Activated T-cell treated with anti-CD3 and anti-CD28 coated beads, Interleukin-2, amount 50 U/mL, for 48 hours (primary cell): ENCODE measurements at places on chromosomes 12 and 14.

DNA sequence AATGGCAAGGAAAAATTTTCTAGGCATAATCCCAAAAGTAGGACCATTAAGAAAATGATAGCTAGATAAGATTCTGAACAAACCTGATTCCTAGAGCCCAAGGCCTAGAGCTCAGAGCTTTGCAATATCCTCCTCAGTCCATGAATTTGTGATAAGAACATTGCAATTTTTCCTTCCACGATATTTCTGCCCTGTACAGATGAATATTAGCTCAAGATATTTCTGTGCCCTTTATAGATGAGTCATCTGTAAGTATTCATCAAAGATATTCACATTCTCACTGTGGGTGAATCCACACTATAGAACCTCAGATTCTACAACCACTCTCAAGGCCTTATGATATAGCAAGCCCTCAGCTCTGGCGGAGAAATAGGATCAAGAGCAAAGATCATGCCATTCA is 37.5 kb downstream of the EAPP start:
- DNase-seq: no peak

DNA sequence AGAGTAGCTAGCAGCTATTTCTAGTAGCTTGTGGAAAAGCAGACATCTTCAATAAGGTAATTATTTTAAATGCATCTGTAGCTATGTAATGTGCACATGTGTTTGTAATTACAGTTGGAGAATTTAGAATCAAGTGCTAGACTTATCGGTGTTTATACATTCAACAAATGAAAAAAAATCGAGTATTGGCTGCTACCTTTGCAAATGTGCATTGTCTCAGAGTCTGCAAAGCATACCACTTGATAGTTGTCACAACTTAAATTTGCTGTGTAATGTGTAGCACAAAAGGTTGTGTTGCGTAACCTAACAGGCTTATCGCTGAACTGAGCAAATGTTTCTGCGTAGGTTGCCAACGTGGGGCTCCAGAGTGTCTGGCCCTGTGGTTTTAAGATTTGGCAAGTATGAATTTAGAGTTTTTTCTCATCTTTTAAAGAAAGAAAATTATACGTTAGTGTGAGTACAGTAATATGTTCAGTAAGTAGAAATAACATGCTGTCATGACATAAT is 44.3 kb downstream of the TMTC2 start:
- no peak for DNase-seq

DNA sequence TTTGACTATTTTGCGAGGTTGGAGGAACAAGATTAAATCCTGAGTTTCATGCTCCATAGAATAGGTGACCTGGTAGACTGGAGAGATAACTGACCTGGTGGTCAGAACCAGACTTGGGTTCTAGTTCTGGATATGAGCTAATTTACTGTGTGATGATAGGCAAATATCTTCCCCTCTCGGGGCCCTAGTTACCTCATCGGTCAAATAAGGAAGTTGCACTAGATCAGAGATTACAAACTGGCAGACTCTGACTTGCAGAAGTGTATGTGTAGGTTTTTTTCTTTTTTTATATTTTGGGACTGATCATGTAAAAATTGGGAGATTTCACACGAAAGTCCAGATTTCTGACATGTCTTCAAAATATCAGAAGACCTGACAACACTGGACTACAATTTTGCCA is 37.0 kb downstream of the RPH3A start:
- DNase-seq: no peak

GRCh38 chr12:77058740-77059139 is 6.6 kb downstream of the E2F7 start:
- no peak for DNase-seq

GRCh38 chr12:77072833-77073495 is 7.6 kb upstream of the E2F7 start:
- DNase-seq: no peak

DNA sequence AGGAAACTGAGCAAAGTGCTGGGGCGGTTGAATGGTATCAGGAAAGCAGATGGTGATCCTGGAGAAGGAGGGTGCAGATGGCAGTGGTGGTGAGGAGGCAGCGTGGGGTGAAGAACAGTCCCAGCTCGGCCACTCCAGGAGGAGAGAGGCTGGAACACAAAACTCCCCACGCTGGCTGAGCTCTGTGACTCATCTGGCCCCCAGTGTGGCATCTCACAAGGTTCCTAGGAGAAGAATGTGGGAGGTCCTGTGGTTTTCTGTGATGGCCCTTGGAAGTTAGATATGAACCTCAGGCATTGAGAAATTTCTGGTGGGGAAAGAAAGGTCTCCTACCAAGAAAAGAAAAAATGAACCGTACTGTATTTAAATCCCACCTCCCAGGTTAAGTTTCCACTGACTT is 8.0 kb upstream of the NRXN3 start:
- DNase-seq: no peak

- DNase-seq: no peak
These were observed 97.0 kb upstream of the GRIP1 start for GRCh38 chr12:66775871-66776270.

DNA sequence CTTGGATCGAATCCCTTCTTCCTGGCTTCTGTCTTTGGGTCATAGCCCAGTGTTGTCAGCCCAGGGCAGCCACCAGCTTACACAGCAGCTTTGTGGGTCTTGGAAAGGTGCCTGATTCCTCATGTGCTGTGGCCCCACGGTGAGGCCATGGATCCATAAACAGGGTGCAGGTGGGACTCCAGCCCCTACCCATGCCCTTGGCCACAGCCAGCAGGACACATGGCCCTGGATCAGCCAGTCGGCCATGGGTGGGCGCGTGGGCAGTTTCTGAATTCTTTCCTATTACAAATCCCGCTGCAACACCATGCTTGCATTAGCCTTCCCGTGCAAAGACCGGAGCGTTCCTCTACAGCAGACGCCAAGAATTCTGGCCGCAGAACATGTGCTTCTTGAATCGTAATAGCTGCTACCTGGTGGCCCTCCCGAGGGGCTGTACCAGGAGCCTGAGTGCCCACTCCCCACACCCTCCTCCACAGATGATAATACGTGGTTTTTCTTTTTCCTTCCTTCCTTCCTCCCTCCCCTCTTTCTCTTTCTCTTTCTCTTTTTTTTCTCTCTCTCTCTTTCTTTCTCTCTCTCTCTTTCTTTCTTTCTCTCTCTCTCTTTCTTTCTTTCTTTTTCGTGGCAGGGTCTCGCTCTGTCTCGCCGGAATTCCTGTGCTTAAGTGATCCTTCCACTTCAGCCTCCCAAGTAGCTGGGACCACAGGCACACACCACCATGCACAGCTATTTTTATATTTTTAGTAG is 2.9 kb upstream of the MMP17 start:
- DNase-seq: no peak

- no peak for DNase-seq
These were observed 3.0 kb downstream of the ZFYVE21 start for GRCh38 chr14:103718572-103718971.

DNA sequence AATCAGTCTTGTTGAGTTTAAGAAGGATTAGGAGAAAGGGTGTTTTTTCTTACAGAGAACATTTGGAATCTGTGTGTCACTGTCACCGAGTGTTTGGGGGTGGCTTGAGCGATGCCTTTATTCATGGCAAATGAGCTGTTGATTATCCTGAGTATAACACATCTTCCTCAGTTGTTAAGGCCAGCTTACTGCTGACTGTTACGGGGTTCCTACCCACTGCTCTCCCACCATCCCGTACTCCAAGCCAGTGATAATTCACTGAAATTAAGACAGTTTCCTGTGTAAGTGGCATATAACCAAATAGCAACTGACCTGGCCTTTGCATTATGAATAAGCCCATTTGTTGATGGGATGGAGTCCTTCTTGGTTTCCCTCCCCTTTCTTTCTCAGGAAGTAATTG is 9.5 kb downstream of the ESRRB start:
- DNase-seq: no peak

- no peak for DNase-seq
These were observed 80.4 kb downstream of the LIN7A start for GRCh38 chr12:80857311-80857710.

DNA sequence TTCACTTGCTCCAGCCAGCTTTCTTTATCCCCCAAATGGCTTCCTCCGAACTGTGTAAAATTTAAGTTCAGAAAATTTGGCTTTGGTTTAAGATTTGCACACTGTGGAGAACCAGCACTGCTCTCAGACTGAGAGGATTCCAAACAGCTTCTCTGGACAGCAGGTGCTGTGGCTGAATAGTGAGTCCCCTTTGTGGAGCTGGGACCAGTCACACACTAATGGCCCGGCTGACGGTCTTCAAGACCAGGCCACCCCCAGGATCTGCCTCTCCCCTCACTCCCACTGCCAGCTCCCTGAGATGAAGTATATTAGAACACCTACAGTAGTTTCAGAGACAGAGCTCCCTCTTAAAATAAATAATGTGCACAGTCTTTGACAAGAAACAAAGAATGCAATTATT is 267.3 kb downstream of the BCAT1 start:
- no peak for DNase-seq

DNA sequence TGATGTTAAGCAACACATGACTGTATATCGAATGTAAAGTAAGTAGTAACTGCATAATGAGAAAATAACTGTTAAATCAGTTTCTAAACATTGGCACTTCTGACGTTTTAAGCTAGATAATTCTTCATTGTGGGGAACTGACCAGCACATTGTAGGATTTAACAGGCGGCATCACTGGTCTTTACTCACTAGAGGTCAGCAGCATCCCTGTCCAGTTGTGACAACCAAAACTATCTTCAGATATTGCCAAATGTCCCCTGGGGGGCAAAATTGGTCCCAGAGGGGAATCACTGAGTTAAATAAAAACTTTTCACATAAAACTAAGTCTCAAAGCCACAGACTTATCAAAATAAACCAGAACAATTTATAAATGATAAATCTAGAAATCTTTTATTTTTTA is 65.3 kb downstream of the BLTP3B start:
- no peak for DNase-seq

DNA sequence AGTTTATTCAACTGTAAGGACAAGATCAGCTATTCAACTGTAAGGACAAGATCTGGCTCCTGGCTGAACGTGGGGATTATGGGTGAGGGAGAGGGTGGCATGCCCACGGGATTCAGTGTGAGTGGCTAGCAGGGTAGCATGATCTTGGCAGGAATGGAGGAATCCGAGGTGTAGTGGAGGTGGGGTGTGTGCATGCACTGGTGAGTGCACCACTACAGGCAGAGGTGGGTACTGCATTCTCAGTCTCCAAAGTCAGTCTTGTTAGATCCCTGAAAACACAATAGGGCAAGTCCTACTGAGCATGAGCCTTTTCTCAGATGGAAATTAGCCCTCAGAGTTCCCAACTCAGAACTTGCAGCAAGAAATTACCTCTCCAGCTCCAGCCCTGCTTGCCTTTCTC is 32.2 kb upstream of the DCD start:
- DNase-seq: peak; percentile 39

GRCh38 chr12:106070147-106070546 is 68.6 kb downstream of the NUAK1 start:
- no peak for DNase-seq

GRCh38 chr12:90216815-90217214 is 508.2 kb upstream of the ATP2B1 start:
- no peak for DNase-seq

DNA sequence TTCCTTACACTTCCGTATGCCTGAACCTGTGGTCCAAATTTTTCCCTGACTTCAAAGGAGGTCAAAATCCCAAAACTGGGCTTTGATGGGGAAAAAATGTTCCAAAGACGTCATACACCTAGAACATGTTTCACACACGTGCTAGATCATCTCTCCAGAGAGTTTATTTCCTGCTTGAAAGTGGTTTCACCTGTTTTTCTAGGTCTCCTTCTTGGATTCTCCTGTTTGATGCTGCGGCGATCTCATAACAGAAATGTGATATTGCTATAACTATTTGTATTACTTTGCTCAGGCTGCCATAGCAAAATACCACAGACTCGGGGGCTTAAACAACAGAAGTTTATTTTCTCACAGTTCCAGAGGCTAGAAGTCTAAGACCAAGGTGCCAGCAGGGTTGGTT is 19.7 kb upstream of the TMCC3 start:
- DNase-seq: no peak

- no peak for DNase-seq
These were observed 9.1 kb upstream of the DDX47 start for GRCh38 chr12:12804011-12804410.

DNA sequence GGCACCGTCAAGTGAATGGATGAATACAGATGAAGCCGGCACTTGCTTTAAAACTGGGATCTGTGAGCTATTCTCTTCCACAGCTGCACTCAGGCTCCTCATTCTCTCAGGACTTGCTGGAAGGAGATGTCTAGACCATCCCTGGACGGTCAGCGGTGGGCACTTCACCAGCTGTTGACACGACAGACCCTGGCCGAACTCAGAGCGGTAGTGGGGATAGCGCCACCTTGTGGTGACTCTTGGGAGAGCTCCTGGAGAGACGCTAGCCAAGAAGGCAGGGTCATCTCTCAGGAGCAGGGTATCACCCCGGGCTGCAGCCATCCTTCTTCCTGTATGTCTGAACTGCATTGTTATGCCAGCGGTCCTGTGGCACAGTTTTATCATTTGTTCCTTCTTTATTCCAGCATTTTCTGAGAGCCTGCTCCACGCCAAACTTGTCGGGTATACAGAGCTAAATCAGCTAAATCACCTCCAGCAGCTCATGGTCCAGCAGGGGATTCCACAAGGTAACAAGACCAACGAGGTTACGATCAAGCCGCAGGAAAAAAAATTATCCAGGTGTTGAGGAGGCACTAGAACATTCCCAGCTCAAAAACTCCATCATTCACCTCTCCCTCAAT is 10.0 kb downstream of the WNT1 start:
- peak; percentile 87 for DNase-seq

DNA sequence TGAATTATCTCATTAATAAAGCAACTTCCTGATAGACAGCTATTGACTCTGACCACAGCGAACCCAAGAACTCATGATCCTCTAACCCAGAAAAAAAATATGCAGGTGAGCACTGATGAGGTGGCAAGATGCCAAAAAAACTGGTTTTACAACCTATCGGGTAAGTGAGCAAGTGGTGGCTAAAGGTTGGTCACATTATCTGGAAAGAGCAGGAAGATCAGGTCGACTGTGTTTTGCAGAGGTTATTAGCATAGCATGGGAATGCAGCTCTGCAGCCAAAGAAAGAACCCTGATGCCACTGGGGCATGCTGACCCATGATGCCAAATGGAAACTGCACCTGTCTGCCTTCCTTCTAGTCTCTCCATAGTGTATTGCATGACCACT is 23.5 kb downstream of the BHLHE41 start:
- no peak for DNase-seq

DNA sequence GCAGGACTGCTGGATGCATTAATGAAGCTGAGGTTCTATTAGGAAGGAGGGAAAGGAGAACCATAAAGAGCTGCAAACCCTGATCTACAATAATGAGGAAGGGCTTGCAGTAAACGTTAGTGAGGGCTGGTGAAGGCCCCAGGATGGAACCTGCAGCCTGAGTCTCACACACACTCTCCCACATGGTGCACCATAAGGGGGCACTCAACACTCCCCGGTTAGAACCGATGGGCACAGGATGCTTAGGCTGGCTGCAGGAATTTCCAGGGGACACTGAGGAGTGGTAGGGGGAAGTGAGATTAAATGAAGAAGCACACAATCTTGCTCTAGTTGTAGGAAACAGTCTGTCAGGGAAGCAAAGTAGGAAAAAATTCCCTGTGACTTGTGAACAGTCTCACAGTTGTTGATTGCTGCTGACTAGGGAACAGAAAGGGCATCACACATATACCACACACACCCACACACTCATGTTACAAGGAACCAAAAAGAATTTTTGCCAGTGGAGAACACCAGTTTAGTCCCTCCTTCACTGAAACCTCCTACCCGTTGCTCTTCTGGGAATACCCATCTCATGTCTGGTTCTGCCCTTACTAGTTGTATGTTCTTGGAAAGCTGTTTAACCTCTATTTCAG is 56.2 kb upstream of the FERMT2 start:
- no peak for DNase-seq

- DNase-seq: no peak
These were observed 115.4 kb downstream of the ETV6 start for GRCh38 chr12:11764837-11765236.
